ENCODE measurements at places on chromosomes 11 and 22. TPM values are rescaled to one million over a fixed set of nuclear protein-coding genes. Genes with fewer than 3 reads are reported as not detected.

DNA sequence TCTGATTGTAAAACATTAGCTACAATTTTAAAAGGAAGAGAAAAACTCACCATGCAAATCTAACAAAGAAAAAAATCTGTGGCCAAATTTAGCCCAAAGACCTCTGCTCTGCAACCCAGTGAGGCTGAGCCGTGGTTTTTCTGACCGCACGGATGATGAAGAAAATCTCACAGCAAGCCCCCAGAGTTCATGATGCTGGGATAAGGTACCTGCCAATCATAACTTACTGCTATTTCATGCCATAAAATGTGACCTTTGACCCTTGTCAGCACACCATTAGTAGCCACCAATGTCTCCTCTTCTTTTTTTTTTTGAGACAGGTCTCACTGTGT, 11.1 kb downstream of the CERK start:
- no peak for DNase-seq

DNA sequence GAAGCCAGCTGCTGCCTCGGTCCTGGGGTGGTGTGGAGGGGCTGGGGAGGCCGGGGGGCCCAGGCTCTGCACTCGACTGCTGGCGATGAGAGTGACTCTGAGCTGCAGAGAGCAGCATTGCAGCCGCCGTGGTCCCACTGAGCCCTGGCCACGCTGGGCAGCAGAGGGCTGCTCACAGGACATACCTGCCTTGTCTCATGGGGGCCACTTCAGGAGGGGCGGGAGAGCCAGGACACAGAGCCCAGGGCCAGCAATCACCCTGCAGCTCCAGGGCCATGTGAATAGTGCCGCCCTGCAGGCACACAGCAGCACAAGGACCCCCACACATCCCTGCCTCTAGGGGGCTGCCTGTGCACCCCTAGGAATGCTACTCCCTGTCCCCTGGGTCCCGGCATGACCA, 147.0 kb downstream of the CRYBB2 start:
- no peak for DNase-seq

DNA sequence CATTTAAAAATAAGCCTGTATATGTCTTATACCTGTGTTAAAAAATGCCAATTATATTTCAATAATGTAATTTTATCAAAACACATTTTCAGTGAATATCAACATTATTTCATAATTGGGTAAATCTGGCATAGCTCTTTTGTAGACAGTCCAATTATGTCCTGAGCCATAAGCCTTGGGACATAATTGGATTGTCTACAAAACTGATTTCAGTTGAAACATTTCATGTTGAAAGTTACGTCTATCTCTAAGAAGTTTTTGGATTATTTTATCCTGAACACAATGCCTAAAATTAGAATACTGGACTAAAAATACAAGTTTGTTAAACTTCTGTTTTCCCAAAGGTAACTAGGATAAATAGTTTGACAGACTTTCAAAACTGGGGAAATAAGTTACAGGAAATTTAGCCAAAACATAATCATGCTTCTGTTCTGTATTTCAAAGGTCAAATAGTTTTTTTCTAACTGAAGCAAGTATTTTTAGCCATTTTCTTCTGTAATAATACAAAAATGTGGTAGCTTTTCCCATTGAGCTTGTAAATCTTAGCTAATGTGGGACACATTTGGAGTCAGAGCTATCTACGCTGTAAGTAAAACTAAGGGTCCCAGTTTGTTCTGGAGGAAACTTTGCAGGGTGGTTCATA, 100.7 kb upstream of the BIRC3 start:
- no peak for DNase-seq

GRCh38 chr22:49047447-49047846, 780.2 kb downstream of the BRD1 start:
- no peak for DNase-seq

DNA sequence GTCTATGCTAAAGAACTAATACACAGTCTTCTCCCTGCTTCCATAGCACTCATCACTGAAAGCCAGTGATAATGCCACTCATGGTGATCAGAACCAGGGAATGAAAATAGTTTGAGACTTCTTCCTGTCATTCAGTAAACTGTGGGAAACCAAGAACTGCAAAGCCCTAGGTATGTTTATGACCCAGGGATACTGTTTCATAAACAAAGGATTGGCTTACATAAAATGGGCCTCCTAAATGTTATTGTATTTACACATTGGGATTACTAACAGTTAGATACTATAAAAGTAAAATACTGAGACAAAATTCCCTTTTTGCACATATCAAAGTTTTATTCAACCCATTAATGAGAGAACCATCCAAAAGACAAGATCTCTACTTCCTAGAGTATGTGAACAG, 21.3 kb upstream of the CWF19L2 start:
- DNase-seq = no peak

MUC2 gene
- 0.06 TPM for total RNA-seq
